SJCRH30 (cell line): ENCODE measurements at places on chromosomes 7 and 10. TPM values are rescaled to one million over a fixed set of nuclear protein-coding genes. Genes with fewer than 3 reads are reported as not detected.
A peak's percentile ranks its signal among the peaks of the same experiment; 100 is the strongest.

- peak; percentile 30 for DNase-seq
These were observed 959 bp downstream of the DCLRE1C start for GRCh38 chr10:14952851-14953423.

The ANKRD30A gene
- total RNA-seq = not detected in 2 replicates

The EPDR1 gene
- 20.2 and 23.3 TPM in 2 replicates for total RNA-seq

- peak; percentile 26 for DNase-seq
These were observed 55.1 kb upstream of the GLCCI1 start for GRCh38 chr7:7913504-7913903.

GRCh38 chr7:66679633-66680244 lies 51.1 kb downstream of the KCTD7 start:
- no peak for DNase-seq

- peak; percentile 32 for DNase-seq
These were observed 74.8 kb downstream of the CDK1 start for GRCh38 chr10:60853107-60853506.

The GNGT1 gene
- total RNA-seq = 0.48 and 0.65 TPM in 2 replicates

The MBLAC1 gene
- total RNA-seq = 1.4 and 1.6 TPM in 2 replicates

DNA sequence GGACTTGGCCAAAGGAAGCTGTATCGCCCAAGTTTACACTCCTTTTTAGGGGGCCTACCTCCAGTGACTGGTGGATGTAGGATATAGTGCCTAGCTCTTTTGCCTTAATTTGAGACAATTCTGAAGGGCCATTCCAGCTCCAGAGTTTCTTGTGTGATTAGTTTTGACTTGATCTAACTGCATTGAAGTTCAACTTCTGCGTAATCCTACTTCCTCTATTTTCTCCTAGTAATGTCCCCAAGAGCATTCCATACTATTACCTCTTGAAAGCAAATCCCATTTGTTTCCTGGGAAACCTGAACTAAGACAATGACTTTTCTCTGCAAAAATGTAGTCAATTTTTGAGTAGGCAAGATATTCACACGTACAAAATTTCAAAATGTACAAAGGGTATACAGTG lies 4.7 kb upstream of the H2AZ2 start:
- DNase-seq = no peak

- DNase-seq = no peak
These were observed 30.1 kb downstream of the HOXA1 start for GRCh38 chr7:27065709-27066108.

- no peak for DNase-seq
These were observed 1.7 kb downstream of the SORCS3 start for GRCh38 chr10:104642658-104643302.

DNA sequence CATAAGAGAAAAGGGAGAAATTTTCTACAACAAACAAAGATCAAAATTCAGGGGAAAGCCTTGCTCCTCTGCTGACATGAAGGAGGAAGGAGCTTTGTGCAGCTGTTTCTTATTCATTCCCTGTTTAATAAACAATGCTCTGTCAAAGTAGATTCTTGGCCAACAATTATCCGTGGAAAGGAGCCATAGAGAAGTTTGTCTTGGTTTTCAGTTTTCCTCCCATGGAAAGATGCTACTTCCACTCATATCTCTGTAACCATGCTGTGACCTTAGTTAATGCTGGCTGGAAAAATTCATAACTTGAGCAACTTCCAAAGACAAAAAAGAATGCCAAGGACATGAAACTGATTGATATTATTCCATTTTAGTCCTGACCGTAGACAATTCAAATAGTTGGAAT lies 8.1 kb downstream of the DDC start:
- DNase-seq = no peak

- no peak for DNase-seq
These were observed 180.5 kb upstream of the PDE1C start for GRCh38 chr7:32250471-32251260.
